ENCODE measurements at places on chromosomes 2 and 18. TPM values are rescaled to one million over a fixed set of nuclear protein-coding genes. Genes with fewer than 3 reads are reported as not detected.

SERPINB10 gene
- total RNA-seq, result not detected

RAB27B gene
- total RNA-seq, result 10.4 TPM

KLHL14 gene
- not detected for total RNA-seq

NETO1 gene
- total RNA-seq, result not detected

LONRF2 gene
- total RNA-seq, result 2.5 TPM

ALPG gene
- 0.15 TPM for total RNA-seq

MAP4K3 gene
- 20.3 TPM for total RNA-seq

ADD2 gene
- 28.7 TPM for total RNA-seq

Measured in A549 treated with CORT108297 at 1 μM for 4 hours (cell line).